CD14-positive monocyte (primary cell): ENCODE measurements at places on chromosomes 2 and 18. TPM values are rescaled to one million over a fixed set of nuclear protein-coding genes. Genes with fewer than 3 reads are reported as not detected.

The AMER3 gene
- polyA plus RNA-seq, result not detected in 2 replicates

The ARHGAP28 gene
- polyA plus RNA-seq, result not detected

The RGPD4 gene
- not detected for polyA plus RNA-seq

The CDK15 gene
- polyA plus RNA-seq, result not detected

The MC2R gene
- not detected in 2 replicates for polyA plus RNA-seq

GRCh38 chr2:2901384-2902345, 476.0 kb downstream of the EIPR1 start:
- no peak for DNase-seq

DNA sequence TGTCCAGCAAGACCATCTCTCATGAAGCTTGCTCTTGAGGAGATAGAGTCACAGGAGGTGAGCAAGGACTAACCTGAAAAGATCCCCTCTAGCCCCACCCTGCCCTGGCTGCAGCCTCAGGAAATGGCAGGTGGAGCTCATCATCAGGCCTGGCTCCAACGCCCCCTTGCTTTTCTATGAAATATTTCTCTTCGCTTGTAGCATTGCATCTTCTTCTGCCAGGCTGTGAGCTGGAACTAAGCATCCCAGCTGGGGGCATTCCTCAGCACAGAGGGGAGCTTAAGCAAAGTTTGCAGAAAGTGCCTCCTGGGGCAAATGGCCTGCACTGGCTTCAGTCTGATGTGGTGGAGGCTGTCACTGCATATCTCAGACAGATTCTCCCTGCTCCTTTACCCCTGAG, 90.1 kb upstream of the LGALSL start:
- DNase-seq, result no peak

DNA sequence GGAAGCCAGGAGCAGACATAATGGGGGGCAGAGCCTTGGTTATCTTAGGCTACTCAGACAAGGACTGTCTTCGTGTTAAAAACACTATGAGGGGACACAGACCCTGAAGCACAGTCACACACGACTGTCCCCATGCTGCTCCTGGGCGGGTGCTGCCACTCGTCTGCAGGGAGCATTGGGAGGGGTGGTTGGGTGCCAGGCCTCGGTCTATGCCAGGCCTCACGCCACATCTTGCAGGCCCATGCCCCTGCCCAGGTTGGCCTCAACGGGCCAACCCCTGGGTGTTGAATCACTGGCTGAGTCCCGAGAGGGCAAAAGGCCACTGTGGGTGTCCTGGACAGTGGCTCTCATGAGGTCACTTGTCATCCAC, 97.9 kb downstream of the USP40 start:
- no peak for DNase-seq

GRCh38 chr2:127651971-127652550, 6.1 kb downstream of the GPR17 start:
- DNase-seq, result no peak

DNA sequence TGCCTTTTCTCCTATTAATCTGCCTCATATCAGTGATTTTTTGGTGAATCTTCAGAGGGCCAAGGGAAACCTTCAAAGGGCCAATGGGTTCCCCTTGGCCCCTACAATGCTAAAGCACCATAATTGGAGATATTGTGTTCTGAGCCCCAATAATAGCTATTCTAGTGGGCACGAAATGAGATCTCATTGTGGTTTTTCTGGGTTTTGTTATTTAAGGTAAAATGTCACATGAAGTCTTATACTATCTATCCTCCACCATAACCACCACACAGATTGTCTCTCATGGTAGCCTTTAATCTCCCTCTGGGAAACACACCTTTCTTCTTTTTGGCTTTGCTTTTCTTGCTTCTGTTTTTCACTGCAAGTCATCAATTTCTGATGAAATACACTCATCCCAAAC, 152.8 kb downstream of the B3GNT2 start:
- DNase-seq, result no peak

- no peak for DNase-seq
Measured at GRCh38 chr2:176744146-176744545, 468.4 kb upstream of the HNRNPA3 start.

- no peak for DNase-seq
Measured at GRCh38 chr18:48347756-48348326, 61.3 kb downstream of the ZBTB7C start.

- no peak for DNase-seq
Measured at GRCh38 chr2:192124571-192124970, 70.2 kb downstream of the TMEFF2 start.

DNA sequence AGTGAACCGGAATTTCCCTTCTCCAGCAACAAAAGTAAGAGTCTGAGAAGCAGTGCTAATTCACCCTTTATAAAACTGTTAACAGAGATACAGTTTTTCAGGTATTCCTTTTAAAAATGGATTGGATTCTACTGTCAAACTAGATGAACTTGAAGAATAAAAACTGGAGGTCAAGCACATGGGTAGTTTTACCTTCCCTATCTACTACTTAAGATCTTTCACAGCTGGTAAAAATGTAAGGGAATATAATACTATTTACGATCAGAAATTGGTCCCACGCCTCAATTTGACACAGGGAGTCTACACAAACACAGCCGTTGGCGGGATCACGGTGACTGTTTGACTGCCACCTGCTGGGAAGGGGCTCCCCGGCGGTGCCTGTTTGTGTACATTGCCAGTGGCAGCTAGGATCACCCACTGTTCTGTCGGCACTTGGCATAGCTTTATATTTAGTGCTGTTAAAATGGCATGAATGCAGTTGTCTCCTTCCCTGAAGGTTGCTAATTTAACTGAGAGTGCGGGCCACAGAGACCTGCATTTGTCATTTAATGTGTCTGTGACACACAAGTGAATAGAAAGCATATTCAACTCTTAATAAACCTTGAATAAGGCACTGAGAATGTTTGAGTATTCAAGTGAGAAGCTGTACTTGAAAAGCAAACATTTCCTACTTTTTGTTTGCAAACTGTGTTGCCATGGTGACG, 59.5 kb downstream of the ABCG8 start:
- DNase-seq, result no peak

DNA sequence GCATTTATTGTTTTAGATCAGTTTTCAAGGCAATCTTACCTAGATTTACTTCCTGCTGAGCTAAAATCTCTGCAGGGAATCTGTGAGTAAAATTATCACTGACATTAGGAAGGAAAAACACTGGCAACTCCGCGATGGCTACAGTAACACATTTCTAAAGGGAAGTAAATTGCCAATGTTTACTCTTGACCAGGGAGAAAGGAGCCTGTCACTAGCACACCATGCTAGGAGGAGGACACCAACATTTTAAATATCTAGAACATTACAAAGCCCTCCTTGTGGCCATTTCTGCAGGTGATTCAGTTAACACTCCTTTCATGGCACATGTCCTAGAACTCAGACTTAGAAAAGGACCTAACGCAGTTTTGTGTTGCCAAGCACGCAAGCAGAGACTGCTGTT, 58.4 kb downstream of the TCF4 start:
- DNase-seq, result no peak

GRCh38 chr2:133063775-133064174, 393.8 kb upstream of the LYPD1 start:
- no peak for DNase-seq

GRCh38 chr2:47177043-47177565, 22.0 kb upstream of the STPG4 start:
- no peak for DNase-seq

GRCh38 chr2:174493549-174494331, 6.9 kb upstream of the GPR155 start:
- DNase-seq, result no peak

DNA sequence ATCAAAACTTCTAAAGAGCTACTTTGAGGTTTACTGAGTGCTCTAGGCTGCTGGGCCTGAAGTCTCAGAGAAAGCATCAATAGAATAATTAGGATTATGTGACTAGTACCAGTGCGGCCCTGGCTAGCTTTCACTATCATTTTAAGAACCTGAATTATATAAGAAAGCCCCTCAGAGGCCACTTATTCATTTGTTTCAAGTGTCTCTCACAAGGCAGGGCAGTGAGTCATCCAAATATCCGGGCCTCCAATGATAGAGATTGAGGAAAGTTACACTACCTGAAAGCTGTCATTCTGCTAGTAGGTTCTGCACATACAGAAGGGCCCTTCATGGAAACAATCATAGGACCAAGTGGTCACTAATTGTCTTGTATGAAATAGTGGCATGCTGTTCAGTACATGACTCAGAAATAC, 193.1 kb downstream of the L3MBTL4 start:
- DNase-seq, result no peak

- DNase-seq, result no peak
Measured at GRCh38 chr2:166917415-166917814, 29.1 kb downstream of the XIRP2 start.

- no peak for DNase-seq
Measured at GRCh38 chr2:186879312-186879711, 30.3 kb upstream of the ZSWIM2 start.

DNA sequence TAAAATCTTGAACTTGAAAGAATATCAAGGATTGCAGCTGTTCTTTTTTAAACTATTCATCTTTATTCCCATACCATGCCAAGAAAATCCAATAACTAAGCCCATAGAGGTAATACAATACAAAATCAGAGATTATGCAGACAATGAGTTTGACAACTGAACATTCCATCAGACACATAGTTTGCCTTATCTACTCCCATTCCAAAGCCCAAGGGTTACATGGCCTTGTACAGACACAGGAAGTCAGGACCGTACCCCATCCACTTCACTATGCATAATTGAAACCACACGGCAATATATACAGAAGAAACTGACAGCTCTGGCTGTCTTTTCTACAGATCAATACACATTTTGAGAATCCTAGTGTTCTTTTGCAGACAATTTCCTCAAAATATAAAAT, 181.3 kb downstream of the TMX3 start:
- DNase-seq, result no peak
